NCI-H1092 (cell line): ENCODE measurements at places on chromosomes 16 and 17.

GRCh38 chr16:4380119-4381063 is 8.7 kb downstream of the VASN start:
- no peak for DNase-seq

- DNase-seq = no peak
Measured at GRCh38 chr17:78567991-78568390, 9.2 kb downstream of the DNAH17 start.

DNA sequence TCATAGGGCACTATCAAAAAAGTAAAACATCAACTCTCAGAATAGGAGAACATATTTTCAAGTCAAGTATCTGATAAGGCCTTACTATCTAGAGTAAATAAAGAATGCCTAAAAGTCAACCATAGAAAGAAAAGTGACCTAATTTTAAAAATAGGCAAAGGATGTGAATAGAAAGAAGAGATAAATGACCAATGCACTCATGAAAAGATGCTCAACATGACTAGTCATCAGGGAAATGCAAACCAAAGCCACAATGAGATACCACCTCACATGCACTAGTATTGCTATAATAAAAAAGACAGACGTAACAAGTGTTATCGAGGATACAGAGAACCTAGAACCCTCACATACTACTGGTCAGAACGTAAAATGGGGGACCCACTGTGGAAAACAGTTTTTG is 90.8 kb downstream of the DYNLRB2 start:
- DNase-seq = no peak

DNA sequence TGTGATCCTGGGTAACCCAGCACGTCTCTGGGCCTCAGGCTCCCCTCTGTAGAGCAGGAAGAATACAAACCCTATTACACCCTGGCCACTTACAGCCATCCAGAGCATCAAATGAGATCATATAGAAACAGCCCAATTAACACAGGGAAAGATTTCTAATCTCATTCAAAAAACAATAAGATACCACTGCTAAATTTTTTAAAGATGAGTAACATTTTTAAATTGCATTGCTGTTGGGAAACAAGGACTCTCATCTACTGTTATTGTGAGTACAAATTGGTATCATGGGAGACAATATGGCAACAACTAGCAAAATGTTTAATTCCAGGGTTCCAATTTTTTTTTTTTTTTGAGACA is 41.1 kb downstream of the SRL start:
- no peak for DNase-seq

GRCh38 chr17:51065466-51065865 is 55.2 kb downstream of the SPAG9 start:
- DNase-seq = no peak

DNA sequence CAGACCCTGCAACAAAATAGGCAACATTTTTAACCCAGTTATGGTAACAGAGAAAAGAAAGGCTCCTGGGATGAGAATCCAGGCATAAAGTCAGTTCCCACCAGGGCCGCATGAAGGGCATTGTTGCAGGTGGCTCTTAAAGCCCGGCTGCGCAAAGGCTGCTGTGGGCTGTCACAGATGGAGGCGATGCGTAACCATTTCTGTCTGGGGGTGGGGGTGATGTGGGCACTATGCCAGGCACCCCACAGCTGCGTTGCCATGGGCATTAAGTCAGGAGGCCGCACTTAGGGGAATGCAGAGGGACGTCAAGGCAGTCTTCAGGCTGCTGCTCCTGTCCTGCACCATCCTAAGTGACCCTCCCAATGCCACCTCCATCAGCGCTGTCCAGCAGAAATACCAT is 228.4 kb downstream of the CPPED1 start:
- peak; percentile 57 for DNase-seq

- DNase-seq = no peak
Measured at GRCh38 chr16:66385415-66385814, 18.9 kb downstream of the CDH5 start.

DNA sequence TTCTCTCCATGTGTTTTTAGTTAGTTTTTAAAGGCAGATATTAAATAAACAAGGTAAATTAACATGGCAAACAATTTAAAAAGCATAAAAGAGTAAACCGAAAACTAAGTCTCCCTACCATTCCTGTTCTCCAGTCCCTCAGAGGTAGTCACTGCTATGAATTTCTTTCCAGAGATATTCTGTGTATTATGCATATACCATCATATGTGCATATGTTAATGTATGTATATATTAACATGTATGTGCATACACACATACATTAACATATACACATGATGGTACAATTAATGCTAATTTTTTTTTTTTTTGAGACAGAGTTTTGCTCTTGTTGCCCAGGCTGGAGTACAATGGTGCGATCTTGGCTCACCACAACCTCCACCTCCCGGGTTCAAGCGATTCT is 32.5 kb downstream of the TANGO6 start:
- no peak for DNase-seq
